ENCODE measurements at places on chromosomes 1 and 21.

GRCh38 chr1:194073833-194074232 lies 887.4 kb upstream of the B3GALT2 start:
- no peak for DNase-seq

- DNase-seq, result no peak
Measured at GRCh38 chr1:160656737-160657136, 9.9 kb upstream of the SLAMF1 start.

DNA sequence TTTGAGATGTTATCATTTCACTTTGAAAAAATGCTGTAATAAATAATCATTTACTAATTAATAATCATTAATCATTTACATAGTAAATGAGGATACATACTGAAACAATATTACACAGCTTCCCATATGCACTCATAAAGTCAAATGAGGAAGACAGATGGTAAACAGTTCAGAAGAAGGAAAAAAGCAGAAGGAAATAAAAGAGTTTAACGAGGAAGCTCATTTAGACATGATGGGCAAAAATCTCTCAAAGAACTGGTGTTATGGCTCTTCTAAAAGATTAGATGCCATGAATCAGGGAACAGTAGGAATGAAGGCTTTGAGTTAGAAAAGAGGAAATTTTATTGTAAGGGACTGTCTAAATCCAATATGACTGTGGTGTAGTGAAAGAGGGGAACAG lies 347.6 kb downstream of the PTPRC start:
- no peak for DNase-seq

DNA sequence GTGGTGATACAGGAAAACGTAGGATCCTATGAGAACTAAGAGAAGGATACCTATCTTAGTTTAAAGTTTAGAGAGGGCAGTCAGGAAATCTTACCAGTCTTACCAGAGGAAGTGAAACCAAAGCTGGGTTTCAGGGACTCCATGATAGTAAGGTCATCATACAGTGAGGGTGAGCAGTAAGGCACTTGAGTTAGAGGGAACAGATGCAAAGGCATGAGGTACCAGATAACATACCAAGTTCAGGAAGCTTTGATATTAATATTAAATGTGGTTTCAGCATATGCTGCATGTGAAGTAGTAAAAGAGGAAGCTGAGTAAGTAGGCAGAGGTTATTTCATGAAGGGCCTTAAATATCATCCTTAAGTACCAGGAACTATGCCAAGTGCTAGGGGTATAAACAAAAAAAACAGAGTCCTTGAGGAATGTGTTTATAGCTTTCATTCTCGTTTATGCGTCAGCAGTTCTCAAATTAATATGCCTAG lies 16.9 kb downstream of the ATG4C start:
- DNase-seq, result no peak

DNA sequence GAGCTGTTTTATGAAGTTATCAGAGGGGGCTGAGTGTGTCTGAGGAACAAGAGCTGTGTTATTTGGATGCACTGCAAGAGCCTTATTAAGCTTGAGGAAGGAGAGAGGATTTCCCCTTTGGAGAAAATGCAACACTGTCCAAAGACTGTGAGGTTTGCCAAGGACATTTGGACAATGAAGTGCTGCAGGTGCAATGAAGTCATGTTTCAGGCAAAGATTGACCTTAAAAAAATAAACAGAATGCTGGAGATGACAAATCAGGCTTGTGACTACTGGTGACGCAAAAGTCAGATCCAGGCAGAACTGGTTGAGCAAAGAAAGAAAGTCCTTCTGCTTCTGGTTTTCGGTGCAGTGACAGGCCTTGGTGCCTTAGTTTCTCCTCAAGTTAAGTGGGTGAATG lies 125.2 kb upstream of the KIAA0040 start:
- DNase-seq, result no peak

GRCh38 chr1:17441265-17441992 lies 2.0 kb upstream of the RCC2 start:
- no peak for DNase-seq

DNA sequence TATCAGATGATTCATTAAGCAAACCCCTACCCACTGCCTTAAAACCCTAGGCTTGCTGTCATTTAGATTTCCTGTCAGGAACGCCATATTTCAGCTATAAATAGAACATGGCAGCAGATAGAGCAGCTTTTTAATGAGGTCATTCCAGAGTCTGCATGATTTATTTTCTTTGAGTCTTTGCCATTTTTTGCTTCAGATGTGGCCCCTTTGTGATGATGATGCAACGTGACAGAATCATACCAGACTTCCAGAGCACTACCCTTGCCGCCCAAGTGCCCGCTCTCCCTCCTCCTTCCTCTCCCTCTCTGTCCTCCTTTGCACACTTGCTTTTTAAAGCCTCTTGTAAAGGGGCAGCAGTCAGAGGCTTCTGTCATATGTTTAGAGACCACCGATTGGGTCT lies 55.5 kb upstream of the TRIM67 start:
- DNase-seq, result peak; percentile 41

DNA sequence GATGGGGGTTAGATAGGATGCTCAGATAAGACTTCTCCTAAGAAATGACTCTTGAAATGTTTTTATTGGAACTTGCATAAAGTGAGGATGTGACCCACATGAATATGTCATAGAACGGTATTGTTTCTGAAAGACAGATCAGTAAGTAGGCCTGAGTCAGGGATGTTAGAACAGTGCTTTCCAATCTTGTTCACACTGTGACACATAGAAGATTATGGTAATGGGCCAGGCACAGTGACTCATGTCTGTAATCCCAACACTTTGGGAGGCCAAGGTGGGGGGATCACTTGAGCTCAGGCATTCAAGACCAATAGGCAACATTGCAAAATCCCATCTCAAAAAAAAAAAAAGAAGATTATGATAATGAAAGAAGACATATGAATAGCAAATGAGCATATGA lies 32.9 kb downstream of the FMO4 start:
- no peak for DNase-seq

- DNase-seq, result no peak
Measured at GRCh38 chr1:42759114-42759513, 7.7 kb downstream of the P3H1 start.

DNA sequence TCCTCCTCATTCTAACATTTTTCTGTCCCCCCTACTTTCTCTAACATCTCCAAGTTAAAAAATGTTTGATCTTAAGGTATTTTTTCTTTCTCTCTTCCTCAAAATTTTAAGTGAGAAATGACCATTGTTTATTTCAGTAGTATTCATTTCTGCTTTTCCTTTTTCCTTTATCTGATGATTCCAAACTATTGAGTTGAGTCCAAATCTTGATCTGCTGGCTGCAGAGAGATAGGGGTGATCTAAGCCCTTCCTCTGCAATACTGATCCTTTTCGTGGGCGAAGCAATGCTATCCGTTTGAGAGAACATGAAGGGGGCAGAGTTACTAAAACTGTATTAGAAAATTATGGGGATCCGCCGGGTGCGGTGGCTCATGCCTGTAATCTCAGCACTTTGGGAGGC lies 516 bp upstream of the NMNAT2 start:
- DNase-seq, result no peak

DNA sequence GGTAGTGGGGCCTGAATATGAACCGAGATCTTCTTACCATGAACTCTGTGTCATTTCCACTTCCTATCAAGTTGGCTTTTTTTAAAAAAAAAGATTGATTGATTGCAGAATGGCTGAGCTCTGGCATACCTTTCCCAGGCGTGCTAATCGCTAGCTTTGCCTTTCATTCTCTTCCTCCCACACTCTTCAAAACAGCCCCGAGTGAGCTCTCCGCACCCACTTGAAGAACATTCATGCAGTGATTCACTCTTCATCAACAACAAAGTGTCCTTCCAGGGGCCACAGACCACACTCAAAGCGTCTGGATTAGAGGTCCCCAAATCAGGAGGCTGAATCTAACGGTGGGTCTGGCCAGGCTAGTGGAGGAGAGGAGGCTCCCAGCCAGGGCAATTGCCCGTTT lies 96.3 kb upstream of the GALNT2 start:
- no peak for DNase-seq

DNA sequence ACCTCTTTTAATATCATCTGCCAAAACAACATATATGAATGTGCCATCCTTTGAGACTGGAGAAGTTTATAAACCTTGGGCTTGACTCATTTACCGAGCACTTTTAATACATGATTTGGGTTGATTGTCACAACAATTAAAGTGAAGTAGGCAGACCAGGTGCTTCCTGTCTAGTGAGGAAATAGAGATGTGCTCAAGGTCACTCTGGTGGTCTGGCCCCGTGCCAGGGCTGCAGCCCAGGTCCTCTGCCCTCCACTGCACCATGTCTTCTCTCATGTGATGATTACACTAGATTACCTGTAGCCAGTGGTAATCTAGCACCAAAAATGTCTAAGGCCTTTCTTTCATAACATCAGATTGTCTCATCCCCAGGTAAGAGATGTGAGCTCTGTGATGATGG lies 61.8 kb upstream of the LAMC2 start:
- DNase-seq, result no peak

- DNase-seq, result peak; percentile 68
Measured at GRCh38 chr1:48202030-48202752, 20.3 kb upstream of the SLC5A9 start.

DNA sequence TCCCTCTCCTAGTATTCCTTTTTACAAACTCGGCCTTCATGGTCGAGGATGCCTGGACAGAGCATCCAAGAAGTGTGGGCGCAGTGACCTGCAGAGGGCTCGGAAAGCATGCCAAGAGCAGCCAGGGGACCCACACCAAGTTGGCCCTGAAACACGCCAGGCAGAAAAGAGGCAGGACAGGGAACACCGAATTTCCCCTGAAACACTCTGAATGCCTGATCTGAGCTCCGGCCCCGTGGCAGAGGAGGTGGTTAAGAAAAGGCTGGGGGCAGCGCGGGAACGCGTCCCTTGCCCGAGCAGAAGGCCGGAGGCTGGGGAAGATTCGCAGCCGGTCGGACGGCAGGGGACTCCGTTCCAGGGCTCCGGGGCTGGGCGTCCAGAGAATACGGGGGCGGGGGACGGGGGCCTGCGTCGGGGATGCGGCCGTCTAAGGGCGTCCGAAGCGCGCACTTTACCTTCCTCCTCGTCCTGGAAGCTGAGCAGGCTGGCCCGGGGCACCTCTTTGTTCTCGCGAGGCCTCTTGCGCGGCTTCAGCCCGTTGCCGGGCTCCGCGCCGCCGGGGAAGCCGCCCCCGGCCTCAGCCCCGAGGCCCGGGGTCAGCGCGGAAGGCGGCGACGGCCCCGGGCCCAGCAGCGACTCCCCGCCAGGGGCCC lies 558 bp downstream of the PAXBP1 start:
- DNase-seq, result peak; percentile 65

- DNase-seq, result no peak
Measured at GRCh38 chr1:203317429-203318228, 12.3 kb downstream of the BTG2 start.

GRCh38 chr21:36630485-36631206 lies 68.3 kb upstream of the SIM2 start:
- peak; percentile 83 for DNase-seq

DNA sequence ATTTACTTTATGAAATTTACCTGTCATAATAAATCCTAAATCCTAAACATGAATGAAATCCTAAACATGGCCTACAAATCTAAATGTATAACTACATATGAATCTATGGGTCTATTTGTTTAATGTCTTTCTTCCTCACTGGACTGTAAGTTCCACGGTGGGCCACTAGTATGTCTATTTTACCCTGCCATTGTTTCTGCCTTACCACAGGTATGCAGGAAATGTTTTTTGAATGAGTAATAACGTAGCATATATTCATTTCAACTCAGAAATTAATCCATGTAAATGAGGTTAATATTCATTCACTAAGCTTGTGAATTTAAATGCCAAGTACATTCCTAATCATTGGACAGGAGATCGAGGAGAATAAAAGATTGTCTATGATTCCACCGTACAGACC lies 35.3 kb downstream of the B3GALNT2 start:
- no peak for DNase-seq

DNA sequence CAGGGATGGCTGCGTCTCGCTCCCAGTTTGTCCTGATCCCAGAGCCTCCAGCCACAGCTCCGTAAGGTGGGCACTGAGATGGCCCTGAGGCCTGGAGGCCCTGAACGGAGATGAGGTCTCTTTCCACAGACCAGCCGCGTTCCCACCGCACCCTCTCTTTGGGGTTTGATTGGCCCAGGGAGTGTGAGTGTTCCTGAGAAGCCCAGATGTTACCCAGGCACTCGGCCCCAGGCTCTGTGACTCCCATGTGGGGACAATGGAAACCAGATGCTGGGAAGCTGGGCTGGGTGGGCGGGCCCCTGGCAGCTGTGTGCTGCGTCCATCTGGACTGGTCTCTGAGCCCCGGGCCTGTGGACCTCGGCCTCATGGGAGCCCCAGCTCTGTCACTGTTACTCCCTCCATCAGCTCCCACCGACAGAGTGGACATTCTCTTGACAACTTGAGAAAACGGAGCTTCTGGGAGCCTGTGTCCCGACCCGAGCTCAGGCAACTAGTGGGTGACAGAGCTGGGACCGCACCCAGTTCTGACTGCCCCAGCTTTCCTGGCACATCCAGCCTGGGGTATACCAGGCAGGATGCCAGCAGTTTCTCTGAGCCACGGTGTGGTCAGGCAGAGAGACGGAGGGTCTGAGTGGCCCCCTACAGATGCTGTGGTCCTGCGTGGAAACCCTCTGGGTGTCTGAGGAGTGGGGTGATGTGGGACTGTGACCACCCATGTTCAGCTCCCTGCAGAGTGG lies 9.8 kb upstream of the COL6A1 start:
- DNase-seq, result no peak

- DNase-seq, result no peak
Measured at GRCh38 chr1:88163187-88163586, 520.9 kb upstream of the PKN2 start.

- no peak for DNase-seq
Measured at GRCh38 chr1:225767634-225768540, 9.7 kb upstream of the SRP9 start.

DNA sequence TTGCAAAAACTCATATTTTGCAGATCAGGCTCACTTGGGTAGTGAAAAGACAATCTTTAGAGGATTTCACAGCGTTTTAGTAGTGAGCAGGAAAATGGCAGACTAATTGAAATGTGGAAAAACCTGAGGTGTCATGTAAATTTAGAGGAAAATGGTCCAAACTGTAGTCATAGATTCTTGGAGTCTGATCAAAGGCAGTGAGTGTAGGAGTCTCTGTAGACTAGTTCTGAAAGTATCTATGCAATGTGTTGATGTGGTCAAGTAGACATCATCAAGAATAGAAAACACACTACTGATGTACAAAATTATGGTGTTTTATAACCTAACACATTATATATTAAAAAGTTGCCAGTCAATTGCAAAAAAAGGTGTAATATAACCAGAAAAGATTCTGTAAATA lies 143.2 kb upstream of the C1orf105 start:
- no peak for DNase-seq

- DNase-seq, result no peak
Measured at GRCh38 chr1:177383715-177384114, 213.0 kb downstream of the BRINP2 start.

- DNase-seq, result peak; percentile 37
Measured at GRCh38 chr1:237124856-237125462, 83.0 kb downstream of the RYR2 start.

All from HEK293T (cell line).